ENCODE measurements at places on chromosomes 1 and 21.

GRCh38 chr1:218376722-218377121 lies 31.6 kb downstream of the TGFB2 start:
- no peak for DNase-seq

- no peak for DNase-seq
Observed at GRCh38 chr1:219276049-219276738, 102.5 kb downstream of the LYPLAL1 start.

GRCh38 chr1:10693497-10694273 lies 102.8 kb downstream of the CASZ1 start:
- no peak for DNase-seq

GRCh38 chr1:174964261-174964971 lies 35.3 kb upstream of the CACYBP start:
- DNase-seq: no peak

- DNase-seq: no peak
Observed at GRCh38 chr1:202293569-202293968, 48.2 kb downstream of the UBE2T start.

GRCh38 chr1:44321466-44321865 lies 33.6 kb downstream of the ERI3 start:
- no peak for DNase-seq

DNA sequence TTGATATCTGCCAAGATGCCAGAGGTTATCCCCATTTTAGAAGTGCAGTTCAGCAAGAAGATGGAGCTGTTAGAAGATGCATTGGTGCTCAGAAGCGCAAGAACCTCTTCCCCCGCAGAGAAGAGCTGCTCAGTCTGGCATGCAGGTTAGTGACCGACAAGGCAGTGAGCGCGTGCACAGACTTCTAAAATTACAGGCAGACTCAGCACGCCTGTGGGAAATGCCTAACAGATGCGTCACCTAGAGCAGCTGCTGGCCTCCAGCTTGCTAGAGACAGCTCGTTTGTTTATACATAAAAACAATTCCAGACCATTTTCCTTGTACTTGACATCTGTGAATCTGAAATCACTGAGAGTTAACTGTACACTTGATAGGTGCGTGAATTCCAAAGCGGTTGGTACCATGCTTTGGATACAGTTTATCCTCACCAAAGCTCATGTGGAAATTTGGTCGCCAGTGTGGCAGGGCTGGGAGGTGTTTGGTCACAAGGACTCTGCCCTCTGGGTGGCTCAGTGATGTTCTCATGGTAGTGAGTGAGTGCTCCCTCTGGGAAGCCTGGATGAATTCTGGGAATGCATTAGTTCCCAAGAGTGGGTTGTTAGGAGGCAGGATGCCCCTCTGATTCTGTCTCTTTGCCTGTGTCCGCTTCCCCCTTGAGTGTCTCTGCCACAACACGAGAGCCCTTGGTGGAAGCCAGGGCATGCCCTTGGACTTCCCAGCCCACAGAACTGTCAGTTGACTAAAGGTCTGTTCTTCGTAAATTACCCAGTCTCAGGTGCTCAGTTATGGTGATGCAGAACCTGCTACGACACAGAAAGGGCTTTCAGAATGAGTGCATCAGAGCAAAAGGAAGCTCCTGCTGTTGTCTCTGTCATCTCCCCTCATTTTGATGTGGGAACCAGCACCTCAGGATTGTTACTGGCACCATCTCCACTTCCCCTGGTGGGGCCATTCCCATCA lies 24.4 kb downstream of the SNAP47 start:
- DNase-seq: no peak

DNA sequence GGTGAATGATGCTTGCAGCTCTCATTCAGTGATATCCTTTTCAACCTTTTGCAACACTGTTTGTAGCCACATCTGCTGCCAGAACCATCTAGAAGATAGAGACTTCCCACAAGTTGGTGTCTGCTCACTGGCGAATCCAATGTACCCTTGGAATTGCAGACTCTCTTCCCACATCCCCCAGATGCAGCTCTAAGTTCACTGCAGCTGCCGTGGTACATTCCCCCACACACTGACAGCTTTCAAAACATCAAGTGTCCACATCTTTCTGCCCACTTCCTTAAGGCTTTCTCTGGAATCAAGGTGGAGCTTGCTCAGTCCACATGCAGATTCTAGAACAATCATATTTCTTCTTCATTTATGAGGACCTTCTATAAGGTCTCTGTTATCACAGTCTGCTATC lies 99.2 kb downstream of the PLPPR4 start:
- no peak for DNase-seq

- DNase-seq: no peak
Observed at GRCh38 chr1:163928069-163928468, 606.3 kb downstream of the NUF2 start.

- no peak for DNase-seq
Observed at GRCh38 chr1:223853748-223854147, 8.0 kb upstream of the TP53BP2 start.

DNA sequence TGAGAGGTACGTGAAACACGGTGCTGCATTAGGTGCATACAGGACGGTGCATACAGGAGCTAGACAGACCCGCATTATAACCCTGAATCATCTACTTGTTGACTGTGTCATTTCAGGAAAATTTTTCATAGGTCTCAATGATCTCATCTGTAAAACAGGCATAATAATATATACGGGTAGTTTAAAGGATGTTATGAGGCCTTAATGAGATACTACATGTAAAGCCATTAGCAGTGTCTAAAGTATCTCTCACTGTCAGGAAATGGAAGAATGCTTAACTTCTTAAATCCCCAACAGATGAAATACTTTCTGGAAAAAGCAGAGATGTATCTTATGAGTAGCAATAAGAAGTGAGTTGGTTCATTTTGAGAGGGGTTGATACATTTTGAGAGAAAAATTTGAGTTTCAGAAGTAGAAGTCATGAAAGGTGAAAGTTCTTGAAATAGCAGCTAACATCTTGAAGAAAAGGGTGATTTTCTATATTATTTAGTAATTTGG lies 669.6 kb downstream of the PTPRC start:
- no peak for DNase-seq

DNA sequence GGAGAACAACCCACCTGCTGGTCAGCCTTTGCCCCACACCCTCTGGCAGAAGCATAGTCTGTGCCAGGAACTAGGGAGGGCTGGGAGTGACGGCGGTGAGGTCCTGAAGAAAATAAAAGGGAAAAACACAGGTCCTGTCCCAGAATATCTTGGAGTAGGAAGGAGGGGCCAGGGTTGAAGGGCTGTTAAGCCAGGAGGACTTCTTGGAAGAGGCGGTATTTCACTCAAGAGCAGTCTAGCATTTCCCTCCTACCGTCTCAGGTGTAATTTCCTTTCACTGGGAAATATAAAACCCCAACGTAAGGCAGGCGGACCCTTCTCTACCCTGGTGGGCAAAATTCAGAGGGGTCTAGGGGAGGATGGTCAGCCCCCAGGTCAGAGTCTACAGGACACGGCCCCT lies 72.7 kb upstream of the TTC34 start:
- DNase-seq: no peak

- no peak for DNase-seq
Observed at GRCh38 chr1:50705699-50706098, 254.4 kb downstream of the FAF1 start.

GRCh38 chr1:204575221-204576190 lies 59.3 kb downstream of the MDM4 start:
- peak; percentile 73 for DNase-seq
